ENCODE measurements at places on chromosomes 3 and 15. TPM values are rescaled to one million over a fixed set of nuclear protein-coding genes. Genes with fewer than 3 reads are reported as not detected.

DNA sequence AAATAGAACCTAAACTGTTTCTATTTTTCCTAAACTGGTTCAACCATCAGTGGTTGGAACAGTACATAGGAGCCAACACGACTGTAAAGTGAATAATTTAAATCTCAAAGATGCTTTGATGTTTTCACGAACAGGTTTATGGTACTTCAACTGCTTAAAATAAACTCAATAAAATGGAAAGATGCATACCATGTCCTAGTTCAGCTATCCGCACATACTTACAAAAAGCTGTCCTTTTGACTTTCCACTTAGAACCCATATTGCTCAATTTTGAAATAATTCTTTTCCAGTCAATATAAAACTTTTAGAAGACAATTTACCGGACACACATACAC, 902 bp downstream of the CMTM6 start:
- peak overlapping the region; percentile 95 for H3K27ac ChIP-seq
- no peak for DNase-seq
- H3K4me3 ChIP-seq = peak overlapping the region; percentile 89
- H3K4me1 ChIP-seq = peaks cover 13% of the 10 kb centered on the region

DNA sequence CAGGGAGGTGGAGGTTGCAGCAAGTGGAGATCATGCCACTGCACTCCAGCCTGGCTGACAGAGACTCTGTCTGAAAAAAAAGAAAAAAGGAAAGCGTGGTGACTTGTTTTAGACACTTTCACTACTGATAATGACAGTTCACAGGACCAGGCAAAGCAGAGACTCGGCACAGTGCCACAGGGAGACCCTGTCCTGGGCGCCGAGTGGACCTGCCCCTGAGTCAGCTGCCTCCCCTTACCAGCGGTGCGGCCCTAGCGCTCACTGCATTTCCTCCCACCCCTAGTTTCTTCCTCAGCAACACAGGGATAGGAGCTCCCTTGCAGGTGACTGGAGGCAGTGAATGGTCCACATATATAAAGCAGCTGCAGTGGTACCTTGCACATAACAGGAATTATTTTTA, 38.7 kb upstream of the NSMCE3 start:
- no peak overlapping the region for H3K4me3 ChIP-seq
- no peaks in the 10 kb centered on the region for H3K36me3 ChIP-seq
- DNase-seq = no peak

- peaks cover 3% of the 10 kb centered on the region for H3K4me1 ChIP-seq
- H3K4me3 ChIP-seq = no peak overlapping the region
- DNase-seq = no peak
- no peaks in the 10 kb centered on the region for H3K36me3 ChIP-seq
- no peak overlapping the region for H3K27ac ChIP-seq
These were observed 5.3 kb downstream of the TXNRD3 start for GRCh38 chr3:126649556-126650092.

DNA sequence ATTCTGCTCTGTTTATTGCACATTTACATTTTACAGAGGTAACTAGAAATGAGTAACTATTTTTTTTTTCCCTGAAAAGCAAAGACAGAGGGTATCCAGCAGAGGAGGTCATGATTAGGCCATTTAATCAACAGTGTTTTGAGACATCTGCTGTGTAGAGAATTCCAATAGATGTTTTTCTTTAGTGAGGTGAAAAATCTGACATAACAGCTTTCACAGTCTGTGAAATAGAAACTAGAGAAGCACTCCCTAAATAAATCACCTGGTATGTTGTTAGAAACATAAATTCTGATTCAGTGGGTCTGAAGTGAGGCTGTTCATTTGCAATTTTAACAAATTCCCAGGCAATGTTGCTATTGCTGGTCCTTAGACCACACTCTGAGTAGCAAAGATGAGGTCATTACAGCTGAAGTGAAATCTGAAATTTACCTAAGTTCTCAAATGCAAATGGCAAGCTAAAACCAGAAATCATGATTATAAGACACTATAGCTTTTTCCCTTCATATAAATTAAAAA, 329.2 kb upstream of the LRRC3B start:
- no peak for DNase-seq
- no peaks in the 10 kb centered on the region for H3K4me1 ChIP-seq
- no peak overlapping the region for H3K4me3 ChIP-seq
- H3K27me3 ChIP-seq = no peaks in the 10 kb centered on the region
- H3K36me3 ChIP-seq = no peaks in the 10 kb centered on the region
- H3K27ac ChIP-seq = no peak overlapping the region

GRCh38 chr15:90020021-90020735, 19.1 kb downstream of the ZNF710 start:
- DNase-seq = no peak
- no peak overlapping the region for H3K4me3 ChIP-seq
- H3K27ac ChIP-seq = no peak overlapping the region
- H3K4me1 ChIP-seq = peaks cover 7% of the 10 kb centered on the region

GRCh38 chr3:98826126-98826525, 63.0 kb downstream of the ST3GAL6 start:
- DNase-seq = no peak
- H3K4me3 ChIP-seq = no peak overlapping the region
- no peaks in the 10 kb centered on the region for H3K4me1 ChIP-seq

GRCh38 chr3:113157408-113158030, 53.8 kb upstream of the BOC start:
- no peaks in the 10 kb centered on the region for H3K36me3 ChIP-seq
- H3K4me3 ChIP-seq = no peak overlapping the region
- no peak overlapping the region for H3K27ac ChIP-seq
- no peaks in the 10 kb centered on the region for H3K4me1 ChIP-seq
- DNase-seq = no peak

GRCh38 chr3:14562121-14562890, 22.2 kb upstream of the GRIP2 start:
- H3K27ac ChIP-seq = no peak overlapping the region
- DNase-seq = no peak
- H3K4me3 ChIP-seq = no peak overlapping the region
- H3K4me1 ChIP-seq = no peaks in the 10 kb centered on the region

DNA sequence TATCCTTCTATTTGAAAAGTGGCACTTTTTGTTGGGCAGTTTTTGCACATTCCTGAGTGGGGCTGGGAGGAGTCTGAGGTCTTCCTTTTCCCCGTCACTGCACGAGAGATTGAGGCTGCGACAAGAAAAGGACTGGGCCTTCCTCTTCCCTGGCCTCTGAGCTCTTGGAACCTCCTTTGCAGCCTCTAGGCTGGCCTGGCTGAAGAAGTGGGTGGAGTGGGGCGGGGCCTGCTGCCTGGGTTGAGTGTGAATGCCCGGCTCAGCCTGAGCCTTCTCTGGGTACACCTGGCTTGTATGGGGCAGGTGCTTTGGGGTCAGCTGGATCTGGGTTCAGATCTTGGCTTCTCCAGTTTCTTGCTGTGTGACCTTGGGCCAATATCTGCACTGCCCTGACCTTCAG, 43.1 kb downstream of the PLXNA1 start:
- no peaks in the 10 kb centered on the region for H3K4me1 ChIP-seq
- H3K27me3 ChIP-seq = no peaks in the 10 kb centered on the region
- H3K36me3 ChIP-seq = peaks cover 16% of the 10 kb centered on the region
- DNase-seq = no peak
- no peak overlapping the region for H3K27ac ChIP-seq
- H3K4me3 ChIP-seq = no peak overlapping the region

The GASK1A gene
- total RNA-seq = 0.49 TPM

The CX3CR1 gene
- 5.8 TPM for total RNA-seq

The A4GNT gene
- not detected for total RNA-seq

The LRRC34 gene
- 1.6 TPM for total RNA-seq
